ENCODE measurements at places on chromosomes 3 and 15. TPM values are rescaled to one million over a fixed set of nuclear protein-coding genes. Genes with fewer than 3 reads are reported as not detected.

The ATP13A5 gene
- total RNA-seq = not detected

The TJP1 gene
- total RNA-seq = 96.3 TPM

The BUB1B gene
- 15.3 TPM for total RNA-seq

The ARGFX gene
- total RNA-seq = not detected

The GUCA1C gene
- total RNA-seq = not detected

The PLCB2 gene
- total RNA-seq = 11.6 TPM

The TTLL13 gene
- total RNA-seq = not detected

The PLA1A gene
- total RNA-seq = 3.2 TPM

The CFAP100 gene
- not detected for total RNA-seq

- H3K27me3 ChIP-seq = no peaks in the 10 kb centered on the region
- H3K36me3 ChIP-seq = no peaks in the 10 kb centered on the region
- DNase-seq = no peak
- H3K4me3 ChIP-seq = no peak overlapping the region
These were observed 17.8 kb downstream of the UBXN7 start for GRCh38 chr3:196414469-196414868.

DNA sequence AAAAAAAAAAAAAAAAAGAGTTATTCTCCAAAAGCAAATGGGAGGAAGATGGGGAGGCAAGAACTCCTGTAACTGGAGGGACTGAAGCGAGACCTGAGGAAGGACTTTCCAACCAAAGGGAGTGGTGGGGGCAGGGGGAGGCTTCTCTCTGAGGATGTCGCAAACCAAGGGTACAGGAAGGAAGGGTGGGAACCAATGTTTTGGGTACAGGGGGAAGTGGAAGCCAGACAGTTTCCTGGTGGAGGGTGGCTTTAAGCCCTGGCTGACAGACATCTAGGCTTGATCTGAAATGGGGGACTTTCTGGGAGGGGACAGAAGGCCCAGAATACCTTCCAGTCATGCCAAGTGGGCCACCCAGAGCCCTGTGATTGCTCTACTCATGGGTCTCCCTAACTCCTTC is 27.0 kb downstream of the VIPR1 start:
- no peak for DNase-seq
- no peak overlapping the region for H3K4me3 ChIP-seq
- no peaks in the 10 kb centered on the region for H3K27me3 ChIP-seq
- no peak overlapping the region for H3K27ac ChIP-seq

- no peaks in the 10 kb centered on the region for H3K4me1 ChIP-seq
- H3K27ac ChIP-seq = no peak overlapping the region
- no peak for DNase-seq
- no peaks in the 10 kb centered on the region for H3K36me3 ChIP-seq
- no peak overlapping the region for H3K4me3 ChIP-seq
These were observed 422.2 kb downstream of the FHIT start for GRCh38 chr3:60829058-60829457.

DNA sequence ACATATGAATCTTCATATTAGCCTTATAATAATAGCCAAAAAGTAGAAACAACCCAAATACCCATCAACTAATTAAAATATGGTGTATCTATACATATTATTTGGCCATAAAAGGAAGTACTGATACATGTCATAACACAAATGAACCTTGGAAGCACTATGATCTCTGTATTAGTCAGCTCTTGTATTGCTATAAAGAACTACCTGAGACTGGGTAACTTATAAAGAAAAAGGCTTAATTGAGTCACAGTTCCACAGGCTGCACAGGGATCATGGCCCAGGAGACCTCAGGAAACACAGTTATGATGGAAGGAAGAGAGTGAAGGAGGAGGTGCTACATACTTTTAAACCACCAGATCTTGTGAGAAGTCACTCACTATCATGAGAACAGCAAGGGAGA is 16.0 kb upstream of the CCR2 start:
- no peak overlapping the region for H3K27ac ChIP-seq
- no peak for DNase-seq
- no peak overlapping the region for H3K4me3 ChIP-seq
- no peaks in the 10 kb centered on the region for H3K4me1 ChIP-seq
- no peaks in the 10 kb centered on the region for H3K36me3 ChIP-seq

GRCh38 chr3:136818191-136818768 is 646 bp upstream of the SLC35G2 start:
- H3K4me1 ChIP-seq = peaks cover 17% of the 10 kb centered on the region
- peak overlapping the region; percentile 64 for H3K27ac ChIP-seq
- peaks cover 33% of the 10 kb centered on the region for H3K27me3 ChIP-seq

DNA sequence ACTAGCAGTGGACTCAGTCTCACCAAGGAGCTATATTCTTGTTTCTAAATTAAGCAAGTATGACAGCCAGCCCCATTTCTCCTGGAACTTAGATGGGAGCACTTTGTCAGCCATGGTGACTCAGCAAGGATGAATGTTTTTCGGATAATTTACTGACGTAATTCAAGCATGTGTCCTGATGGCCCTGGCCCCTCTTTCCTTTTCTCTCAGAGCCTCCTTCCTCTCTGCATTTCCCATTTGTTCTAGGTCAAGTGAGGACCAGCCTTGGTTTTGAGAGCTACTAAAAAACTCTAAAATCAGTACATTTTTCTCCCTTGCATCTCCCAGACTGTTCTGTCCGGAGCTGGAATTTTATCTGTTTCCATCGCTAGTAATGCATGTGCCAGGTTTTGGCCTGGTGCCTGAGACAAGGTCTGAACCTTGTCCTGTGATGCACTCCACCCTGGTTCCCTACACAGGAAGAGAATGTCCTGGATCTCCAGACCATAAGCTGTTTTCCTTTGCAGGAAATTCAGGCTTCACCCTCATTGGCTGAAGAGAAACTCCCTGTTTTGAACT is 256.6 kb upstream of the ROPN1 start:
- DNase-seq = peak; percentile 82
- no peaks in the 10 kb centered on the region for H3K27me3 ChIP-seq
- peak overlapping the region; percentile 69 for H3K27ac ChIP-seq
- H3K4me1 ChIP-seq = peaks cover 21% of the 10 kb centered on the region

DNA sequence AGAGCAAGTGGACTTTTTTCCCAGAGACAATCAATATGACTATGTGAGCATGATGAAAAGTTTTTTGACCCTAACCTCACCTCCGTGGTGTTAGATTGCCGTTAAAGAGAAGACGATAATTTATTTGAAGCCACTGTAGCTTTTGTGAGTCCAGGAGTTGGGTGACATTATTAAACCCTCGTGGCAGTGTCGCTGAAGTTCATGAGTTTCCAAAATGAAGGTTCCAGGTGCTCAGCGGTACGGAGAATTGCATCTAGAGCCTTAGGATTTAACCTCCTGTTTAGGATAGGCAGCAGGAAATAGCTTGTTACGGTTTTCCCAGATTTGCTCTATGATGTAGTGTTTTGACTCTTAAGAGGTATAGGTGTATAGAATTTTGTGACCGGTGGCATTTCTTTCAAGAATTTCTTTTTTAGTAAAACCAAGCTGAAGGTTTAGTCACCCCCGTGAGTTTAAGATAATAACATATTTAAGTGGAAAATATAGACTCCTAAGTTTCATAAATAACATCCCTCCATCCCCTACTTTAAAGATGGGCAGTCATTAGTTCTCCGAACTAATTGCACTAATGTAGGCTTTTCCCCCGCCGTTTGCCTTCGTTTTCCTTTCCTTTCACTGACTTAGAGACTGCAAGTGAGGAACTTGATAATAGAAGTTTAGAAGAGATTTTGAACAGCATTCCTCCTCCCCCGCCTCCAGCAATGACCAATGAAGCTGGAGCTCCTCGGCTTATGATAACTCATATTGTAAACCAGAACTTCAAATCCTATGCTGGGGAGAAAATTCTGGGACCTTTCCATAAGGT is 2.0 kb downstream of the SMC4 start:
- no peaks in the 10 kb centered on the region for H3K36me3 ChIP-seq
- peak; percentile 25 for DNase-seq
- no peaks in the 10 kb centered on the region for H3K27me3 ChIP-seq
- peak overlapping the region; percentile 96 for H3K4me3 ChIP-seq

DNA sequence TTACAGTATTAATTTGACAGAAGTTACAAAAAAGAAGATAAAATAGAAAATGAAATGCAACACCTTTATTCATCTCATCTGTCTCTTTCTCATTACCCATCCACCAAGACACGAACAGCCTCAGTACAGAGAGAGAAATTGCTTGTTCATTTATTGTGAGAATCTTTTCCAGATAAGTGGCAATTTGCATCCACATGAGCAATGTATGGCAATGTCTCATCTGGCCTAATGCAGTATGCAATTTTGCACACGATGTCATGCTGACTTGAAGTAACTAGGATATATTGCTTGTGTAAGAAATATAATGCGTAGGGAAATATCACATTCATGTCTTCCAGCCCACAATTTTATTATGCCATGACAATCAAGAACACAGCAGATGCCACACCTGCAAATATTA is 866.9 kb downstream of the ROBO1 start:
- no peaks in the 10 kb centered on the region for H3K27me3 ChIP-seq
- no peak overlapping the region for H3K27ac ChIP-seq
- no peak overlapping the region for H3K4me3 ChIP-seq
- no peaks in the 10 kb centered on the region for H3K4me1 ChIP-seq

DNA sequence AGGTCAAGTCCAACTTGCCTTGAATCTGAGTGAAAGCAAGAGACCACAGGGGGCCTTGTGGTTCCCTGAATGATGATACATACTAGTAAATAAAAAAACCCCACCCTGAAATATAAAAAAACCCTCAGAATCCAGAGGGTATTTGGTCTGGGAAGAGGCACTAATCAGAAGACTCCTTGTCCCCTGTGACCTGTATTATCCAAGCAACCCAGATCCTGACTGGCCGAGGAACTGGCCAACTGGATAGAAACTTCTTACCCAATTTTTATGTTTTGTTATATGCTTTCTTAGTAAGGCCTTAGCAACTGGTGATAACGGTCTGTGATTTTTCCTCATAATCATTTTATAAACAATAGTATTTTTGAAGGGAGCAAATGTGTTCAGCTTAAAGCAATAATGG is 17.5 kb downstream of the ABI3BP start:
- no peak overlapping the region for H3K27ac ChIP-seq
- no peak for DNase-seq
- H3K4me1 ChIP-seq = no peaks in the 10 kb centered on the region
- H3K27me3 ChIP-seq = no peaks in the 10 kb centered on the region

DNA sequence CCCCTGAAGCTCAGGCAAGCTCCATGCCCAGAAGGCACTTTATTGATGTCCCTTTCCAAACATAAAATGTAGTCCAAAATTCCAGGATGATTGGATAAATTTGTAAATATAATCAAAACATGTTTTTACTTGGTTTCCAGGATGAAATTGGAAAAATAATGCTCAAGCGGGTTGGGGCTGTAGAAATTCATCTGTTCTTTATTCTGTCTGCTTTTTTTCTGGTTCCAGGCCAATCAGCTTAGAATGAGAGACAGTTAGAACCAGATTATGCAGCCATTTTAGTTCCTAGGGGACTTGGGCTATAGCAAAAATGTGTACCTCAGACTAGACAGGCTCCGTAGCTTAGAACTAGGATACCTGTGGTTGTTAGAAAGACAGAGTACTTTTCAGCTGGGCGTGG is 450.8 kb downstream of the MCTP2 start:
- no peak overlapping the region for H3K4me3 ChIP-seq
- no peak for DNase-seq
- no peak overlapping the region for H3K27ac ChIP-seq
- H3K36me3 ChIP-seq = no peaks in the 10 kb centered on the region

GRCh38 chr3:86333636-86334035 is 657.3 kb downstream of the VGLL3 start:
- DNase-seq = no peak
- H3K4me1 ChIP-seq = no peaks in the 10 kb centered on the region
- no peak overlapping the region for H3K27ac ChIP-seq
- H3K4me3 ChIP-seq = no peak overlapping the region
- no peaks in the 10 kb centered on the region for H3K27me3 ChIP-seq
- H3K36me3 ChIP-seq = no peaks in the 10 kb centered on the region

DNA sequence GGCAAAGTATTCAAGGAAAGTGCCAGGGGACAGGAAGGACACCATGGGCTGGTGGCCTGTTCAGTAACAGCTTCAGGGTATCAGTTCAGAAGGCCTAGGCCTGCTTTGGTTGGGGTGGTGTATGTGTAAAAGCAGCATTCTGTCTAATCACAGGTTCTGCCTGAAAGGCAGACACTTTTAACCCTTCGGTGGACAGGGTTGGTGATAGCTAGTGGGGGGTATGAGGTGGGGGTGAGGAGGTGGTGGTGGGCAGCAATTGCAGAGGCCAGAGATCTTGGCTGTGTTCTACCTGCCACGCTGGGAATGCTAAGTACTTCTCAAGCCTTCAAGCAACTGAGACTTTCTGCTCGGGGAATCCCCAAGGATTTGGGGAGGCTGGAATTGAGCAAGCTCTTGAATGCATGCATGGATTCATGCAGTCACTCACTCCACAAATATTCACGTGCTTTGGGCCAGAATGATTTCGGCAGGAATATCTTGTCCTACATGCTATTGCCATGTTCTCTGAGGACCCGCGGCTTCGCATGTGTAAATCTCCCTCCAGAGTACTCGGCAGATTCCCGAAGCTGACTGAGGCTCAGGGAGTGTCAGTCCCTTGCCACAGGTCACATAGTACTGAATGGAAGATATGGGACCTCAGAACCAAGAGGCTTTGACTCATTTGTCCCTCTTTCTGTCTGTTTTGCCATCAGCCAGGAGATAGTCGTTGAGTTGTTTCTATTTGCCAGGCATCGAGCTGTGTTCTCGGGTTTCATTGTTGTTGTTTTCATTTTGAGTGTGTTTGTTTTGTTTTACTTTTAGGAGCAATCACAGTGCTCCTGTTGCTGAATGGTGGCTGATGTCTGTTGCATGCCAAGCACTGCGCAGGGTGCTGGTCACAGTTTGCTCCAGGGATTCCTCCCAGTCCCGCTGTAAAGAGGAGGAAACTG is 65.5 kb downstream of the SMAD3 start:
- peak overlapping the region; percentile 17 for H3K27ac ChIP-seq
- H3K4me3 ChIP-seq = no peak overlapping the region
- H3K4me1 ChIP-seq = peaks cover 78% of the 10 kb centered on the region
- H3K36me3 ChIP-seq = no peaks in the 10 kb centered on the region

- no peaks in the 10 kb centered on the region for H3K4me1 ChIP-seq
- no peaks in the 10 kb centered on the region for H3K27me3 ChIP-seq
- DNase-seq = no peak
These were observed 181.3 kb downstream of the RORA start for GRCh38 chr15:61047783-61048182.

DNA sequence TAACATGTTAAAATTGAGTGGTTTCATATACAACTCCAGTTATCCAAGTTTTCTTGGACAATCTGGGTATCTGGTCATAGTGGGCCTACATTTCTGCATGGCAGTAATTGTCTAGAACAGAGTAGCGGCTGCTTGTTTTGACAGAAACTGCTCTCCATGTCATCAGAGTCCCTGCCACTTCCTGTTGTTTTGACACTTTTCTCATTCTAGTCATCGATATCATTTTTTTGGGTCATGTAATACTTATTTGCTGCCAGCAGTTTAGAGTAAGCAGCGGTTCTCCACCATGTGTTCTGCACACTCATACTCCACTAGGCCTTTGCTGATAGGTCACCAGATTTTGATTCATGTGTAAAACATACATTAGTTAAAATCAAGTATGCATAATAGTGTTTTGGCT is 81.5 kb downstream of the SLC25A26 start:
- H3K4me3 ChIP-seq = no peak overlapping the region
- no peaks in the 10 kb centered on the region for H3K27me3 ChIP-seq
- no peak for DNase-seq
